ENCODE measurements at places on chromosomes 16 and 17.

- no peak for DNase-seq
These were observed 100.7 kb downstream of the HIC1 start for GRCh38 chr17:2155573-2155972.

DNA sequence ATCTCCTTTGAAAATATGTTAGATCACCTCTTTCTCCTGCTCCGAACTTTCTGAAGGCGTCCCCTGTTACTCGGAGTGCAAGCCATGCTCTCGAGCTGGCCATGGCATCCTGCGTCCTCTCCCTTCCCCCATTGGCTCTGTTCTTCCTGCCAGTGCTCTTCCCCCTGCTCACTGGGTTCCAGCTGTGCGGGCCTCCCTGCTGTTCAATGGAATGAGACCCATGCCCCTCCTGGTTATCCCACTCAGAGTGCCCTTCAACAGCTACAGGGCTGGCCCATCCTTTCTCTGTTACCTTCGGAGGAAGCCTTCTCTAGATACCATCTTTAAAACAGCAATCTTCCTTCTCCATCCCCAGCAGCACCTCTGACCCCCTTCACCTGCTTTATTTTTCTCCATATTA lies 504.3 kb downstream of the MAF start:
- no peak for DNase-seq

DNA sequence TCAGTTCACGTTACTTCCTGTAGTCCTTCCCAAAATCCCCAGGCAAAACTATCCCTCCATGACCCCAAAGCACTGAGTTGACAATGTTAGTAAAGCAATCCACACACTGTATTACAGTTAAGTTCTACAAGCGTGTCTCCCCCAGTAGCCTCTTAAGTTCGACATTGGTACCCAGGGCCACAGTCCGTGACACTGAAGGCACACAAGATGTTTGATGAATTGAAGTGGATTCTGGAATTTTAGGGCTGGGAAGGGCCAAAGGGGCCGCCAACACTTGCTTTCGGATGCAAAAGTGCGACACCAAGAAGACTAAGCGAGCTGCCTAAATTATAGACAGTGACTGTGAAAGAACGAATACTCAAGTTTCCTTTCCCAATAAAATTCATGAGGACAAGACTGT lies 1.5 kb downstream of the VPS35 start:
- no peak for DNase-seq

DNA sequence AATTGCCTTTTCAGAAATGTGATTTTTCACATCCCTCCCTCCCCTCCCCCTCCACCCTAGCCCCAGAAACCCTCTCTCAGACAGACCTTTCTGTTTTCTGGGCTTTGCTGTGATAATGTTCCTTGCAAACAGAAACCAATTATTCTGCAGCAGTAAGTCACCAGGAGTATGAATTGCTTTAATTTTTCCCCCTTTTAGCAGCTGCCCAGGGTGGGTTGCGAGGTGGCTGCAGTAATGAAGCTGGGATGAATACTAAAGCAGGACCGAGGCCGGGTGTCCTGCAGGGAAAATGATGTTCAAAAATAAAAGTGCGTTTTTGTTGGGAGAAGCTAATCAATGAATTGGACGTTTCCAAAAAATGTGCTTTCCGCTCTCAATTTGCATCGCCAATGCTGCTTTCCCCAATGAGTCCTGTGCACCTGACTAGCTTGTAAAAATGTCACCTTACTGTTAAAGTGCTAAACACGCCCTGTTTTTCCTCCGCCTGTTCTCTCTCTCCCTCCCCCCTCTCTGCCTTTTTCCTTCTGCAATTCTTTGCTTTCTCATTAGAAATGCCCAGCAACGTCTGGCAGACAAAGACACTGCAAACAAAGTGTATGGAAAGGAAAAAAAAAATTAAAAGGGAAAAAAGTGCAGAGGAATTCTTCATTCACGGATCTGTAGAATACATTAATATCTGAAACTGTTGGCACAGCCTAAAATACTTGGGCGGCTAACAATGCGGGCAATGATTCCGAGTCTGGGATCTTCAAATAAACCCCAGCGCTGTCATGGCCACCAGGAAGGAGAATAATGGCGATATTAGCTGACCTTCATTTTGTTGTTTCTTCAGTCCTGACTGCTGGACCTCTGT lies 244.1 kb downstream of the STX8 start:
- DNase-seq = no peak

DNA sequence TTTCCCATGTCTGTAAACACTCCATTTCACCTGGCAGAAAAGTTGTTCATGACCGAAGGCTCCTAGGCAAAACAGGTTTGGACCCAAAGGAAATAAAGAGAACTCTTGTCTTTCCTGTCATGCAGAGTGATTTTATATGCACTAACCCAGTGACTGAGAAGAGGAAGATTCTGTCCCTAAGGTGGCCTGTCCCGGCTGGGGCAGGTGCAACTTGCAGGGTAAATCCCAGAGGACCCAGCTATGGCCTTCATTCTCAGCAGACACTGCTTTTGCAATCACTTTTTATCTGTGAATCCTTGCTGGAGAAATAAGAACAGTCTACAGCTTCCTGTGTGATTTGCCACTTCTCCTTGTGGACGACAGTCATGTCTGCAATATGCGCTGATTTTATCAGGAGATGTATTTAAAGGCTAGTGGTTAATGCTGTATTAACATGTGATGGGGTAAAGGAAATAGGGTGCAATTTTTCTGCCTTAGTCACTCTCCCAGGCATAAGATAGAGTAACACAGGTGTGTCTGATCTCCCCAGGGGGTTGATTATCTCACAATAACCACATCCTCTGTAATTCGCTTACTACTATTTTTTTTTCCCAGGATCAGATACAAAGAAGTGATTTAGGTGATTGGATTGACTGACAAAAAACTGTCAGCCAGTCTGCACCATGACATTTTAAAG lies 696.8 kb upstream of the SOX9 start:
- DNase-seq = peak; percentile 100

- DNase-seq = no peak
These were observed 17.2 kb downstream of the GINS3 start for GRCh38 chr16:58409316-58409973.

GRCh38 chr16:85678821-85679220 lies 9.9 kb downstream of the GINS2 start:
- DNase-seq = no peak

DNA sequence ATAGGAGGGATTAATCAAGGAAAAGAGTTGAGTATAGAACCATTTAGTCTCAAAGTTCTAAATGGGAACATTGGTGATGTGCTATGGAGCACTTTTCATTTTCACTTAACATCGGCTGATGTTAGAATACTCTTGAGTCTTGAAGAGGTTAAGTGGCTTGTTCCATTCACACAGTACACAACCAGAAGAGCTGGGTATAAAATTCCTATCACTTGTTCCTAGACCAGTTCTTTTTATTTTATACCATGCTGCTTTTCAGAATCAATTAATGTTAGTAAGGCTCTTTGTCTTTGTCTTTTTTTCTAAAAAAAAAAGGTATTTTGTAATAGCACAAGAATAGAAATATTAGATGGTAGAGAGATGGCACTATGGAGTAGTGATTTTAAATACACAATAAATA lies 1.7 kb upstream of the KRTAP1-1 start:
- no peak for DNase-seq

GRCh38 chr17:67139784-67140665 lies 95.7 kb downstream of the CACNG1 start:
- no peak for DNase-seq

- peak; percentile 44 for DNase-seq
These were observed 17.4 kb downstream of the ITPRIPL2 start for GRCh38 chr16:19130852-19131824.

- DNase-seq = no peak
These were observed 10.3 kb downstream of the LYRM1 start for GRCh38 chr16:20910781-20911321.

- no peak for DNase-seq
These were observed at the start of gene NOTUM for GRCh38 chr17:81961087-81961511. NOTUM (minus strand) TSS chr17:81961187; CDS start chr17:81960909, 278 bp downstream.

- no peak for DNase-seq
These were observed at the start of gene ALDH3A1 for GRCh38 chr17:19747829-19748806. ALDH3A1 (minus strand) TSS chr17:19748298; CDS start chr17:19745129, 3,169 bp downstream.

DNA sequence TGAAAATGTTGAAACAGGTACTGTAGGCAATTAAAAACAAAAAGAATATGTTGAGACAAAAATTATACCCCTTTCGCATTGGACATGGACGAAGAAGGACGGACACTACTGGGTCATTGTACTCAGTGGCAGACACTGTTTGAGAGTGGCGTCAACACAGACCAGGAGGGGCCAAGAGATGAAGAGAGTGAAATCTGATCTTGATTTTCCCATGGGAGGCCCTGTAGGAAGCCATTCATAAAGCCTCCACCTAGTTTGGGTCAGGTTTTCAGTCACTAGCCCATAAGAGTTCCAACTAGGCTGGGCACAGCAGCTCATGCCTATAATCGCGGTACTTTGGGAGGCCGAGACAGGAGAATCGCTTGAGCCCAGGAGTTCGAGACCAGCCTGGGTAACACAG lies 23.6 kb upstream of the SMURF2 start:
- DNase-seq = peak; percentile 63

GRCh38 chr16:7487574-7488323 lies 155.1 kb downstream of the RBFOX1 start:
- DNase-seq = no peak

DNA sequence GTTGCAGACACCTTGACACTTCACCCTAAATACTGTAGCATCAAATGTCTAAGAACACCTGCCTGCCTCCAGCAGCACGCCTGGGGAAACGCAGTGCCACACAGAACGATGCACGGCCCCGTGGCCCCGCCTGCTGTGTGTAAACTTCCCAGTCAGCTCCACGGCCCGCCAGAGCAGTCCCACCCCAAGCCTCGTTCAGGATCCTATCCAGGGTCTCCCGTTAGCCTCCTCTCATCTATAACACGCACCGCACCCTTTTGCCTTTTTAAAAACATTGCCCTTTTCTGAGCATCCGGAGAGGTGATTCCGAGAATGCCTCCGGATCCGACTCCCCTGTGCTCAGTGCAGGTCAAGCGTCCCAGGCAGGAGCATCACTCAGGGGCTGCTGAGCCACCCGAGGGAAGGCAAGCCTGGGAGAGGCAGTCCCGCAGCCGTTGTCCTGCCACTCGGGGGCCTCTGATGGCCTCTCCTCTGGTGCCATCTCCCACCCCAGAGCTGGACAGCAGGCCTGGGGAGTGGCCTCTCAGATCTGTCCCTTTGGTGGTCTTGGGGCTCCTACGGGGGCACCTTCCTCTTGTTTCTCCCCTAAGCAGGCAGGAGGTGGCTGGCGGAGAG lies 37.9 kb upstream of the SLC38A10 start:
- no peak for DNase-seq

- DNase-seq = no peak
These were observed 11.7 kb downstream of the C17orf67 start for GRCh38 chr17:56821847-56822534.

GRCh38 chr17:62101515-62101914 lies 36.4 kb upstream of the MED13 start:
- DNase-seq = no peak

DNA sequence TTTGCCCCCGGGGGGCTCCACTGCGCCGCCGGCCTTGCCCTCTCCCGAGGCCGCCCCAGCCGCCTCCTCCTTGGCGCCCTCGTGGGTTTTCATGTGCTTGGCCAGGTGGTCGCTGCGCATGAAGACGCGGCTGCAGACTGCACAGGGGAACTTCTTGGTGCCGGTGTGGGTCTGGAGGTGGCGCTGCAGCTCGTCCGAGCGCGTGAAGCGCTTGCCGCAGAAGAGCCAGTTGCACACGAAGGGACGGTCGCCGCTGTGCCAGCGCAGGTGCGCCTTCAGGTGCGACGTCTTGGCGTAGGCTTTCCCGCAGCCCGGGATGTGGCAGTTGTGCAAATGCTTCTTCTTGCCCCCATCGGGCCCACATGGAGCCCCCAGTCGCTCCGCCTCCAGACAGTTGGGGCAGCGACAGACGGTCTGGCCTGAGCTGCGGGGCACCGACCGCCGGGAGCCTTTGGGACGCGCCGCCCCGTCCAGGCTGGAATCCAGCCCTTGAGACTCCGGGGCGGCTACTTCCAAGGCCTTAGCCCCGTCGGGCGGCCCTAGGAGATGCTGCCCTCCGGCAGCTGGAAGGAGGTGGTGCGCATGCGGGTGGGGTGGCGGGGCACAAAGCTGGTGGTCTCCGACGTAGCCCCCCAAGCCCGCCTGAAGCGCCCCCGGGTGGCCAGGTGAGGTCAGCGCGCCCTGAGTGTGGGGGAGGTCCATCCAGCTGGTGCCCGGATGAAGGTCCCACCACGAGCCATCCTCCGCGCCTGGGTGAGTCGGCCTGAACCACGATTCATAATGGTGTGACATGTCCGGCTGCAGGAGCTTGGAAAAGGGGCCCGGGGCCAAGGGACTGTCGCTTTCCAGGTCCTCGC lies 3.4 kb downstream of the SP6 start:
- no peak for DNase-seq

DNA sequence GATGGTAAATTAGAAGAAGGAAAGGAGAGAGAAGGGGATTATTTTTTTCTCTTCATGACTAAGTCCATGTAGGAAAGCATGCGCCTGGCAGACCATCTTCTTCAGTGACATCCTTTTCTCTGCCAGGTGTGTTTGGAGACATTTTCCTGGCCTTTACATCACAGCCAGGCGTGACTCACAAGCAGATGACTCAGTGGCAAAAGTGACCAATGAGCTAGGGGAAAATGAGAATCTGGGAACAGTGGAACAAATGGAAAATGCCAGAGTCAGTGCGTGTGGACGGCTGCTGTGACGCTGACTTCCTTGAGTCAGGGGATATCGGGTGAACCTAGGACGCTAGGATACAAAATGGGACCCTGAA lies 9.4 kb downstream of the KIAA0513 start:
- DNase-seq = no peak

DNA sequence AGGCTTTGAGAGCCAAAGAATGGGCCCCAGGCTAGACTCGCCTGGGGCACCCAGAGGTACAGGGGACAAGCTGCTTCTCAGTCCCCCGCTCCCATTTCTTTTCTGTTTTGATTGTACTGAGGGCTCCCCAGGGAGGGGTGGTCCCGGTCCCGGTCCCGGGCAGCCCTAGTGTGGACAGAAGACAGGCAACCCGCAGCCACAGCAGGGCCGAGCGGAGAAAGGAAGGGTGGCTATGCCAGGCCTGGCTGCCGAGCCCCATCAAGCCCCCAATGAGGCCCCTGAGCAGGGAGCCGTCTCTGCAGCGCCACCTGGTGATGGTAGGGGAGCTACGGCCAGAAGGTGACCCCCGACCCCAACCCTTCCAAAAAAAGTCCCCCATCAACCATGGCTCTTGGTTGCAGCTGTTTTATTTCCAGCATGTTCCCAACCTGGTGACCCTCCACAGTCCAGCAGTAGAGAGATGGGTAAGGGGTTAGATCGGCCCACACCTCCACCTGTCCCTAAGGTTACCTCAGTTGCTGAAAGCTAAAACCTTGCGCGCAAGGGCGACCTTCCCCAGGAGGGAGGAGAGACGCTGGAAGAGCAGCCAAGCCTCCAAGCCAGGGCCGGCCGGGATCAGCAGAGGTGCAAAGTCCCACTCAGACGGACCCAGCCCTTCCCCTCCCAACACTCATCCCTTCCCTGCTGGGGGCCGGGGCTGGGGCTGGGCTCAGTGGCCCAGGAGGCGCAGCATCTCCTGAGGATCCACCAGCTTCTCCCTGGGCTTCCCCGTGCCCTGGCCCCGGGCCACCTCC lies 2.6 kb upstream of the GRIN2C start:
- DNase-seq = no peak

GRCh38 chr17:82835766-82836512 lies 3.9 kb downstream of the ZNF750 start:
- DNase-seq = no peak

GRCh38 chr16:81620796-81621195 lies 158.3 kb upstream of the PLCG2 start:
- no peak for DNase-seq

GRCh38 chr17:67470163-67470562 lies 93.1 kb downstream of the PITPNC1 start:
- no peak for DNase-seq
